Brain (organoid and tissue), 16 donors: ENCODE measurements at places on chromosomes 7 and 10.

- peak; percentile 6 for DNase-seq
Measured at GRCh38 chr7:36723951-36724664, at the start of gene AOAH. AOAH (minus strand) TSS chr7:36724494; CDS start chr7:36724148, 346 bp downstream.

GRCh38 chr7:130891254-130892094, 157.5 kb upstream of the KLF14 start:
- no peak for DNase-seq

GRCh38 chr10:2851566-2851965, 215.8 kb upstream of the PFKP start:
- peak; percentile 33 for DNase-seq

DNA sequence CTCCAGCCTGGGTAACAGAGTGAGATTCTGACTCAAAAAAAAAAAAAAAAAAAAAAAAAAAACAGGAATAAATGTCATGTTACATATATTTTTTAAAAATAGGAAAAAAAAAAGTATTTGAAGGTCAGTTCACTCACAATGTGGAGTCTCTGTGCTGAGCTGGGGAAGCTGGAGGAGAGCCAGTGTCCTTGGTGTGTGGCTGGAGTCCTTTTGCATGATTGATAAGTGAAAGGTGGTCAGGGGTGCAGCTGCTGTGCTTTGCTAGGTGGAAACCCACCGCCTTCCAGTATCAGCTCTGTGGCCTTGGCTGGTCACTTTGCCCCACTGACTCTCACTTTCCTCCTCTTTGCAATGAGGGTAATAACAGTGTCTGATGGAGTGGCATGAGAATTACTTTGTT, 101.9 kb downstream of the VWC2 start:
- DNase-seq = no peak
